ENCODE measurements at places on chromosomes 11 and 22. TPM values are rescaled to one million over a fixed set of nuclear protein-coding genes. Genes with fewer than 3 reads are reported as not detected.

GRCh38 chr11:119374632-119375336 is 6.7 kb downstream of the USP2 start:
- DNase-seq: no peak

Gene C11orf65
- 0.70 TPM for polyA plus RNA-seq

Gene KRTAP5-2
- 0.38 TPM for polyA plus RNA-seq

Gene TMEM191C
- polyA plus RNA-seq: 0.51 TPM
